ENCODE measurements at places on chromosomes 6 and 20.

- DNase-seq, result no peak
Measured at GRCh38 chr6:89948876-89949275, 54.6 kb downstream of the GJA10 start.

GRCh38 chr6:36968266-36968977, 13.9 kb downstream of the PI16 start:
- no peak for DNase-seq

- no peak for DNase-seq
Measured at GRCh38 chr6:26183237-26183580, 96.0 kb downstream of the HFE start.

- no peak for DNase-seq
Measured at GRCh38 chr20:24779946-24780345, 169.1 kb upstream of the CST7 start.

- no peak for DNase-seq
Measured at GRCh38 chr6:145948328-145948727, 15.8 kb downstream of the SHPRH start.

- DNase-seq, result no peak
Measured at GRCh38 chr20:31945785-31946184, 6.1 kb downstream of the PDRG1 start.

DNA sequence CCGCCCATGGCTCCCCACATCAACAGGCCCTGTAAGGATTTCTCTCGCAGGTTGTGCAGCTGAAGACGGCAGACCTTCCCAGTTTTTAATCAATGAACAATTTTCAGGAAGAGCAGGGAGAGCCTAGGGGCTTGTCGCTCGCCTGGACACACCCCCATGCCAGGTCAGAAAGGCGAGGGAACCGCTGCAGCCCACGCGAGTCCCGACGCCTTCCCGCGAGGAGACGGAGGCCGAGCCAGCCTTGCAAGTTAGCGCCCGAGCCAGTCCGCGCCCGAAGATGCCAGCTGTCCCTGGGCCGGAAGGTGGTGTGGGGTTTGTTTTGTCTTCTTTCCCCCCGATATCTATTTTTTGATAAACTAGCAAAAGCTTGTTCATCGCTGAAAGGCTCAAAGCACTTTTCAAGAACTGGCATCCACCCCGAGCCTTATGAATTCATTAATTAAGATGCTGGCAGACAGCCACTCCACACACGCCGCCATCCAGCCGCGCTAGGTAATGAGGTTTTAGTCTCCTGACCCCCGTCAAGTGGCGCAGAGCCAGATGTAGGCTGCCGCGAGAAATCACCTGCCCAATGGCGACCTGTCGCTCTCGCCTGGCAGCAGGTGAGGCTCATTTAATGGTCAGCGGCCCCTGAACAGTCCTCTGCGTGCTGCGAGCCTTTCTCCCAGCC, 6.6 kb downstream of the CCDC167 start:
- DNase-seq, result no peak

- no peak for DNase-seq
Measured at GRCh38 chr6:12138936-12139335, 126.8 kb downstream of the HIVEP1 start.

GRCh38 chr6:109790131-109790530, 99.0 kb downstream of the FIG4 start:
- no peak for DNase-seq

- no peak for DNase-seq
Measured at GRCh38 chr20:41048461-41049301, 20.1 kb downstream of the TOP1 start.

DNA sequence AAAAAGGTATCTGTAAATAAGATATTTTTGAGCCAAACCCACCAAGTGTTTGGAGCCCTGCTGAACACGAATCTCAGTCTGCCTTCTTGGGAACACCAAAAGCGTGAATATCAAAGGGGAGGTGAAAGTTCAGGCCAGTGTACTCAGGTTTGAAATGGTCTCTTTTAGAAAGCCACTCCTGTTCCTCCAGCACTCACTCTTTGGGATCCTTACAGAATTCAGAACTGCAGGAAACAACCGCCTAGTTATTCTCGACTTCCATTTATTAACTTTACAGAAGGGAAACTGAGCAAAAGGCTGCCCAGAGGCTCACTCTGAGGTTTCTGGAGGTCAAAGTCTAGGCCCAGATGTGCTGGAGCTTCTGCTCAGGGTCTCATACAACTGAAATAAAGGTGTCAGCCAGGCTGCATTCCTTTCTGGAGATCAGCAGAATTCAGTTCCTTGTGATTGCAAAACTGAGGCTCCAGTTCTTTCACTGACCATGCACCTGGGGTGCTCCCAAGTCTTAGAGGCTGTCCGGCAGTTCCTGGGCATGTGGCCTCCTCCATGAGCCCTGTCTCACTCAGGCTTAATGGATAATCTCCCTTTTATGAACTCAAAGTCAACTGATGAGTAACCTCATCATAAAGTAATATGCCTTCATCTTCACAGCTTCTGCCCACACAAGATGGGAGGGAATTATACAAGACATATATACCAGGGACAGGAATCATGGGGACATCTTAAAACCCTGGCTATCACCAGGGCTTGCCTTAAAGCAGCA, 65.5 kb upstream of the TNFAIP3 start:
- DNase-seq, result no peak

DNA sequence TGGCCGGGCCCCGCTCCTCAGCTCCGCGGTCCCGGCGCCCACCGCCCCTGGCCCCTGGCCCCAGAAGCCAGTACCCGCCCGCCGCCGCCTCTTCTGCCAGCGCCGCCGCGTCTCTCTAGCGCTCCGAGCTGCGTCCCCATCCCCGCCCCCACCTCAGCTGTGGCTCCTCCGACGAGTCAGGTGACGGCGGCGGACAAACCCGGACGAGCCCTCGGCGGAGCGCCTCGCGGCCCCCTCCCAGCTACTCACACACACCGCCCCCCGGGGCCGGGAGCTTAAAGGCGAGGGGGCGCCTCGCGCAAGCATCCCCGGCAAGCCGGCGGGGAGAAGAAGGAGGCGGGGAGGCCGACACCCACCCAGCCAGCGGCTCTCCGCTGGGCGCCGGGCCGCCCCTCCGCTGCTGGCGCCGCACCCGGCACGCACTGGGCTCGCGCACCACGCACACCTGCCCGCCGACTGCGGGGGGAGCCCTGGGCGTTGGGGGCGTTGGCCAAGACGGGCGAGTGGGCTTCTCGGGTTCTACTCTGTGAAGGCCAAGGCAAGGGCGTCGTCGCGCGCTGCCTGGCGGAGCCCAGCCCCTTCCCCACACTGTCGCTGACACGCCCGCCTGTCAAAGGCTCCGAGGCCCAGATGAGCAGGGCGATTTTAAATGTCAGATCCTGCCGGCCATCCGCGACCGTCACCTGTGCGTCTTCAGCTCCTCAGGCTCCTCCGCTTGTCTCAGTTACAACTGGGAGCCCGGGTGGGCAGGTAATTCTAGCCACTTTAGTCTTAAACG, at the start of gene SNAP91:
TSS of gene SNAP91 (minus strand) at position 132 of the 778 bp plus-strand sequence. CDS start 1,174 bp downstream, outside the sequence.
- no peak for DNase-seq

- no peak for DNase-seq
Measured at GRCh38 chr20:49515586-49515985, 33.1 kb upstream of the KCNB1 start.

GRCh38 chr6:6746333-6746969, 157.9 kb downstream of the LY86 start:
- DNase-seq, result no peak

DNA sequence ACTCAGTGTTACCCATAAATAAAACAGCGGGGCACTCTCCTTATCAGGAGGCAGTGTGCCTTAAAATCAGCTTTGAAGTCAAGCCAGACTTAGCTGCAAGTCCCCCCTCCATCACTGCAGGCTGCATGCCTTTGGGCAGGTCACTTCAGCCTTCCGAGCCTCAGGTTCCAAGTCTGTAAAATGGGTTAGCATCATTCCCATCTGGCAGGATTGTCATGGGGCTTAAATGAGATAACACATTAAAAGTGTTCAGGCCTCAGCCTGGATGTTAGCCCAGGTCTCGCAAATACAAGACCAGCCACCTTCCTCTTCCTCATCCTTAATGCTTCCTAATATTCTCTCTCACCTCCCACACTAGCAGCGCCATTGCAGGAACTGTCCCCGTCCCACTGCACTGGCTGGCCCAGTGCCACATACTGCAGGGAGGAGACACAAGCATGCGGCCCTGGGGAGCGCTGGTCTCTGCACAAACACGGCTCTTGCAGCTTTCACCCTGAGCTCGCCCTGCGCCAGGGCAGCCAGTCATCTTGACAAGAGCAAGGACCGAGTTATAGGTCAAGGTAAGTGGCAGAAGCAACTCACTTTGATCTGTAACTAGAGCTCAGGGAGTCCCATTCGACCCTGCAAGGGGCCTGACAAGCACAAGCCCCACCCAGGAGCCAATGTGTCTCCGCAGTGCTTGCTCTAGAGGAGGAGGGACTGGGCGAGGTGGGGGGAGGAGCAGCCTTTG, 564.6 kb upstream of the AGPAT4 start:
- no peak for DNase-seq

GRCh38 chr6:41901882-41902519, 6.8 kb upstream of the USP49 start:
- peak; percentile 34 for DNase-seq

DNA sequence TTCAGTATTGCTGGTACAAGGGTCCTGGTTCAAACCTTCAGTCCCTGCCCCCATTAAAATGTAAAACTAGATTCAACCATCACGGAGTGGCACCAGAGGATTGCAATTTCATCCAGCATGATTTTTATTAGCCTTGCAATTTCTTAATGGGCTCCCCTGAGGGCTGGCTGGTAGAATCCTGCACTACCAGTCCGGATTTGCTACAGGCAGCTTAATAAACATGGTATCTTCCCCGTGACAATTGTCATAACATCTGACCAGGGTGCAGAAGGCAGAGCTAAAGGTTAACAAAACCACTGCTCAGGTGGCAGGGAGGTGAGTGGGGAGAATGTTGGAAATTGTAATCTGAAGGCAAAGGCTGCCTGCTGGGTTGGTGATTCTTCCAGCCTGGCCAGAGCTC, 94.5 kb downstream of the PKHD1 start:
- no peak for DNase-seq

GRCh38 chr20:58006346-58007316, 221.8 kb downstream of the ANKRD60 start:
- DNase-seq, result no peak

- no peak for DNase-seq
Measured at GRCh38 chr6:551829-552350, 105.0 kb downstream of the HUS1B start.

DNA sequence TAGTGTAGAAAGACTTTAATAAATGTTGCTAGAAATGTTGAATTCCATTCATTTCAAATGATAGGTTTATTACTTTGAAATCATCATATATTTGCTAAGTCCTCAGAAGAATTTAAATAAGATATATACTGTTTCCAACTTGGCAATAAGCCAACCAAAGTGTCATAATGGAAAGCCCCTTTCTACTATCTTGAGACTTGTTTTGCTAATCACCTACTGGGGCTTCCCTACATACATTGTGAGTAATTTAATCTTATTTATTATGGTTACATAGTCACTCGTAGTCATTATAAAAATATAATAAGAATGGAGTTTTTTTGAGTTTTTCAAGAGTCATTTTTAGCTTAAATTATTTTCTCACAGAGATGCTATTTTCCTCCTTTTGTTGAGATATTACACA, 20.7 kb downstream of the COL19A1 start:
- no peak for DNase-seq

- DNase-seq, result no peak
Measured at GRCh38 chr20:44924541-44924940, 14.7 kb downstream of the PABPC1L start.

DNA sequence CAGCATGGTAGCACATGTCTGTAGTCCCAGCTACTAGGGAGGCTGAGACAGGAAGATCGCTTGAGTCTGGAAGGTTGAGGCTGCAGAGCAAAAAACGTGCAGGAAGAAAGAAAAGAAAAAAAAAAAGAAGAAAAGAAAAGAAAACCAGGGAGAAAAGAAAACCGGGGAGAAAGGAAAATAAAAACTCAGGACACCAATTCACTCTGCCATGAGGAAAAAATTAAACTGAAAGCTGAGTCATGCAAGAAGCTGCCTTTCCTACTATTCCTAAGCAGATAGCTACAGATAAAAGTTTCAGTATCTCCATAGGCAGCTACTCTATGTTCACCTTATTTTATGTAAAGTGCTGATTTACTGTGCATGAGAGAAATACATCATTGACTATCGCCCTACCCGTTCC, 10.5 kb downstream of the PTGIS start:
- DNase-seq, result no peak

- no peak for DNase-seq
Measured at GRCh38 chr20:1896484-1897258, 1.5 kb downstream of the SIRPA start.

DNA sequence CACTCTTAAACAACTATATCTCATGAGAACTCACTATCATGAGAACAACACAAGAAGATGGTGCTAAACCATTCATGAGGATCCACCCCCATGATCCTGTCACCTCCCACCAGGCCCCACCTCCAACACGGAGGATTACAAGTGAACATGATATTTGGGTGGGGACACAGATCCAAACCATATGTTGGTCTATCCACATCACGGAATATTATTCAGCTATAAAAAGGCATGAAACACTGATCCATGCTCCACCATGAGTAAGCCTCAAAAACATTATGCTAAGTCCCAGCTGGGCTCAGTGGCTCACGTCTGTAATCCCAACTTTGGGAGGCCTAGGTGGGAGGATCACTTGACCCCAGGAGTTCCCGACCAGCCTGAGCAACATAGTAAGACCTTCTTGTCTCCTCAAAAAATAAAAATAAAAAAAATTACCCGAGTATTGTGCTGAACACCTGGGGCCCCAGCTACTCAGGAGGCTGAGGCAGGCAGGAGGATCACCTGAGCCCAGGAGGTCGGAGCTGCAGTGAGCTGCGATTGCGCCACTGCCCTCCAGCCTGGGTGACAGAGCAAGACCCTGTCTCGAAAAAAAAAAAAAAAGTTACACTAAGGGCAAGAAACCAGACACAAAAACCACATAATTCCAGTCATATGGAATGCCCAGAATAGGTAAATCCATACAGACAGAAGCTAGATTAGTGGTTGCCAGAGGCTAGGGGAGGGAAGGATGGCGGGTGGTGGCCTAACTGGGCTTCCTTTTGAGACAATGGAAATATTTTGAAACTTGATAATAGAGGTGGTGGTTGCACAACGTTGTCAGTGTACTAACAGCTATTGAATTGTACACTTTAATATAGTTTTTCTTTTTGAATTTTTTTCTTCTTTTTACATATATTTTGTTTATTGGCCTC, 43.1 kb downstream of the ZNF217 start:
- DNase-seq, result no peak

Measured in stimulated activated CD4-positive, alpha-beta T cell treated with anti-CD3 and anti-CD28 coated beads, Interleukin-1b, Interleukin-23, amount 100 ng/mL, for 1 hour (primary cell).